Stimulated activated CD4-positive, alpha-beta T cell treated with anti-CD3 and anti-CD28 coated beads, Interleukin-15, amount 100 ng/mL, for 24 hours (primary cell): ENCODE measurements at places on chromosomes 4 and X.

DNA sequence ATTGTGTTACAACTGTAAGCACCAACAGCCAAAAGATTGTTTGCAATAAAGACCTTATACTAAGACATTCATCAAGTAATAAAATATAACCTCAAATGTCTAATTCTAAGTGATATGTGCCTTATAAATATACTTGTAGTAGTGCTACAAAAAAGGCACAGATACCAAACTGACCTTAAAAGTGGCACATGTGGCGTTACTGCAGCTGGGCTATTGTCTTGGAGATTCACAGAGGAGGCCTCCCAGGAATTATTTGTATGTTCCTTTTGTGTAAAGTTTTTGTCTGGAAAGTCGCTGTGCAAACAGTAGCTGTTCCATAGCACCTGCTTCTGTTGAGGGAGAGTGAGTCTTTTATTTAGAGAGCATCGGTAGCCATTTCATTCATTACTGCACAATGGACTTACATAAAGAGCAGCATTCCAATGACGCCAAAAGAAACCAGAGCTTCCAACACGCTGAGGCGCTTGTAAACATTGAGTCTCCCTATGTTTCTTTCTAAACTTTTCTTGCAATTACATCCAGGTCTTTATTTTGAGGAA lies 143.7 kb downstream of the RPA4 start:
- DNase-seq = no peak

DNA sequence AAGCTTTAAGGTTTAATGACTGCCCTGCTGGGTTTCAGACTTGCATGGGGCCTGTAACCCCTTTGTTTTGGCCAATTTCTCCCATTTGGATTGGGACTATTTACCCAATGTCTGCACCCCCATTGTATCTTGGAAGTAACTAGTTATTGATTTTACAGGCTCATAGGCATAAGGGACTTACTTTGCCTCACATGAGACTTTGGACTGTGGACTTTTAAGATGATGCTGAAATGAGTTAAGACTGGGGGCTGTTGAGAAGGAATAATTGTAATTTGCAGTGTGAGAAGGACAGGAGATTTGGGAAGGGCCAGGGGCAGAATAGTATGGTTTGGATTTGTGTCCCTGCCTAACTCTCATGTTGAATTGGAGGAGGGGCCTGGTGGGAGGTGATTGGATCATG lies 260.7 kb downstream of the SNCA start:
- no peak for DNase-seq

DNA sequence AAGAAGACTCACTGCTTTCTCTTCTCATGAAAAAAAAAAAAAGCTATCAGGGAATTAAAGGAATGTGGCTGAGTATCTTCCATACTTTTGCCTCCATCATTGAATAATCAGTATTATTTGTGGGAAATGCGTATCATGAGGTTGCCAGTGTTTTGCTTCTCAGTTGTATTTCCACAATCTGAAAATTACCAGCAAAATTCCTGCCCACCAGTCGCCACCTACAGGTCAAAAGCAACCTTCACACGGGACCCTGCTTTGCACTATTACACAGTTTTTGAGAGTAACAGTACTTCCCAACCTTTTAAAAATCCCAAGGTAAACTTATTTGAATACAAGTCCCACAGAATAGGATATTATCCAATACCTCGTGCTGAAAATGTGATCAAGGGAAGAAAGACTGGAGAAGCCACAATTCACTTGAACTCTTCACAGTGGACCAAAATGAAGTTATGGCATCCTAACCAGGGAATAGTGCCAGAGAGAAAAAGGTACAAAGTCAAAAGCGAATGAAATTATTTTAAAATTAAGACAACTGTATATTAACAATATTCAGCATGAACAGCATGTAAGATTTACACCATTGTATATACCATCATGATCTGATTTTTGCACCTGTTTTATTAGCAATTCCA lies 30.4 kb downstream of the PGRMC1 start:
- DNase-seq = peak; percentile 19

DNA sequence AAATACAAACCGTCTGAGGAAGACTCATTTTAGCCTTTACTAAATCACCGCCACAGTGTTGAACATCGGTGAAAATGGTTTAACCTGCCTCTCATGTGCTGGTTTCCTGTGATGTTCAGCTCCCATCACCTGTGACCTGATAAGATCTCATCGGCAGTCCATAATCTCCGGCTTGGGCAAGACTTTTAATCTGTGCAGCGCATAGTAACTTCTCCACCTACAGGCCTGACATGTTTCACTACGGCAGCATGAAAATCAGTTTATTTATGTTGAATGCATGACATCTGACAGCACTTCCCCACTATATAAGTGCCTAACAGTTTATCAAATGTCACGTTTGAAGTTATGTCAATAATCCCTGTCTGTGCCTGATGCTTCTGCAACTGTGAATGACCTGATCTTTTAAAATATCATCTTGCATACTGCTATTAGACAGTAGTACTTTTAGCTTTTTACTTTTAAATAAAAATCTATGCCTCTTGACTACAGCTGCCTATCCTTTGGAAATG lies 1919.8 kb upstream of the AGA start:
- DNase-seq = no peak

DNA sequence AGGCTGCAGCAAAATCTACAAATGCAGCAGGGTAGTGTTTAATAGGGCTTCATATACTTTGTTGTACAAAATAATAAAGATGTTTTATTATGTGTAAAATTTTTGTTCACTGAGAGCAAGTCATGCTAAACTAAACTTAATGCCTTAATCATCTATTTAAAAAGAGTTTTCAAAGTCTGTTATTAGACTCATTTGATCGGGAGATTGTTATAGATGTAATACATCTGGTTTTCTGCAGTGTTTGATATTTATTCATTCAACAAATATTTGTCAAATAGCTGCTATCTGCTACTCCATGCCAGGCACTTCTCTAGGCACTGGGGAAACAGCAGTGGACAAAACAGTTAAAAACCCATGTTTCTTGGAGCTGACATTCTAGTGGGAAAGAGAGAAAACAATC lies 233.6 kb downstream of the FMR1NB start:
- no peak for DNase-seq

GRCh38 chr4:94274912-94275311 lies 67.2 kb downstream of the SMARCAD1 start:
- DNase-seq = no peak

GRCh38 chrX:21171181-21171580 lies 203.0 kb upstream of the CNKSR2 start:
- no peak for DNase-seq

DNA sequence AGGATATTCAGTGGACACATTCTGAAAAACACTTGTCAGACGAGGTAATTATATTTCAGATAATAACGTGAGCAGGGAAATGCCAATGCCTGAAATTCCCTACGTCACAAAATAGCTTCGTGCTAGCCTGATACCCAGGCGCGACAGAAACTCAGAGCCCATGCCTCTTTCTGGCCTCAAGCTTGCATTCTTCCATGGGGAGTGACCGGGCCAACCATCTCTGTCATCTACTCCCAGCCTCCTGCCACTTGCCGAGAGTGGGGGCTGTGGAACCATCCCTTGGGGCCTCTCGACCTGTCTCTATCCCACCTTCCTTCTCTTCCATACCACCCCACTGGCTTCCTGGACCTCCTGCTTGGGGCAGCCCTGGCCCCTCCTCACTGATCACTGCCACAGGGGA lies 34.5 kb upstream of the CDKN2AIP start:
- no peak for DNase-seq

DNA sequence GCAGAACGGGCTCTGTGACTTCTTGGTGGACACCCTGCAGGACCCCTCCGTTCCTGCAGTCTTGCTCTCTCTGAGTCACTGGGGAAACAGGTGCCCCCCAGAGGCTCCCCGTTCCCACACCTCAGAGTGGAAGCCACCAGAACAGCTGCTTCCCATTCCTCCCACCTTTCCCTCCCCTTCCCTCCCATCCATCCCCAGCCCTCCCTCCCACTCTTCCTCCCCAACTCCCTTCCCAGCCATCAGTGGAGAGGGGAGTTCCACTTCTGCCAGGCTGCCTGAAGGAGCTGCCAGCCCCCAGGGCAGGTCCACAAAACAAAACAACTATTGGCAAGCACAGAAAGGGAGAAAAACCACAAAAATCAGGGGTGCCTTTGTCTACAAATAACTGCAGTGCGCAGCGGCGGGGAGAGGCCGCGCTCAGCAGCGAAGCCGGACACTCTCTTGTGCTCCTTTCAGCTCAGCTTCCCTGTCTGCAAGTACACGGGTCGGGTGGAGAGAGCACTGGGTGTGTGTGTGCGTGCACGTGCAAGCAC lies 8.1 kb downstream of the SSR4 start:
- DNase-seq = no peak

DNA sequence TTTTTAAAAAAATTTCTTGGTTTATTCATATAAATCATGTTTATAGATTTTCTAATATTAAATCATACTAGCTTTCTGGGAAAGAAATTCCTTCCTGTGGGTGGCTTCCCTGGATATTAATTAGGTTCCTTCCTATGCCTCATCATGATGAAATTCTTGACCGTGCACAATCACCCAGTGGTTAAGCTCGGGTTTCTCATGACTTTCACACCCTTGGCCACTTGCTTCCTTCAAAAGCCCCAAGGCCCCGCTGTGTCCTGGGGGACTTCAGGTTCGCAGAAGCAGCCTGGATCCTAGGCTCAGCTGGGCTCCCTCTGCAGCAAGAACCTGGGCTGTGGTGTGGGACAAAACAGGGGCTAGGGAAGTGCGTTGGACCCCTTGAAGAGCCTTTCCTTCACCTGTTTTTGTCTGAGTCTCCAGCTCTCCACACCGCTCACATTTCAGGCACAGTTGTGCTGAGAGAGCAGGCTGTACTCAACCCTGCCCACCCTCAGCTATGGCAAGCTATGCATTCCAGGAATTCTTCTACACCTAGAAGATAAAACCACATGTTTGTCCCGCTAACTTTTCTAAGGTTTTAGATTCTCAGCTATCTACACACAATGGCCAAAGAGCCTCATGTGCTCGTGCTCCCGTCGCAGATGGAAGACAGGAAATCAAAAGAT lies 48.9 kb upstream of the TMSB15B start:
- no peak for DNase-seq

- DNase-seq = no peak
These were observed 353.5 kb upstream of the CXorf51B start for GRCh38 chrX:146456058-146456457.

DNA sequence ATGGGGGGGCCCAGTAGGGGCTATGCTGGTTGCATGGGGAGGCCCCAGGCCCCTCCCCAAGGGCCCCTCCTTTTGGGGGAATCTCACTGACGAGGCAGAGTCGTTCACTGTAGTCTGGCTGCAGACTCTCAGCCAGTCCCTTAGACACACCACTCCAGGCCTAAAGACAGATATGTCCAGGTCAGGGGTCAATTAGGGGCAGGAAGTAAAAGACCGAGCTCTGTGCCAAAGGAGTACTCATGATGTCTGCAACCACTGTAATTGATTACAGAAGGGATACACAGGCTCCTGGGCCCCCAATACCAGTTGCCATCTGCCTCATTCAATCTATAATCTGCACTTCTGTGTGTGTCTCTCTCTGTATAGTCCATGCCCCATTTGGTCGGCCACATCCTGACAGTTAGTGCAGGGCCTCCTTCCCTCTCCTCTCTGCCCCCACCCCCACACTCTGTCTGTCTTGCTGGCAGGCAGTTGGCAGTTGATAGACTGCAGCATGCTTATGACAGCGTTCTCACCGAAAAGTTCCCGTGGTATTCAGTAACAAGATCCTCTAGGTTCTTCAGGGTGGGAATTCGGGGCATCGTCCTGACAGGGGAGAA lies 1.3 kb upstream of the CXorf65 start:
- peak; percentile 59 for DNase-seq

DNA sequence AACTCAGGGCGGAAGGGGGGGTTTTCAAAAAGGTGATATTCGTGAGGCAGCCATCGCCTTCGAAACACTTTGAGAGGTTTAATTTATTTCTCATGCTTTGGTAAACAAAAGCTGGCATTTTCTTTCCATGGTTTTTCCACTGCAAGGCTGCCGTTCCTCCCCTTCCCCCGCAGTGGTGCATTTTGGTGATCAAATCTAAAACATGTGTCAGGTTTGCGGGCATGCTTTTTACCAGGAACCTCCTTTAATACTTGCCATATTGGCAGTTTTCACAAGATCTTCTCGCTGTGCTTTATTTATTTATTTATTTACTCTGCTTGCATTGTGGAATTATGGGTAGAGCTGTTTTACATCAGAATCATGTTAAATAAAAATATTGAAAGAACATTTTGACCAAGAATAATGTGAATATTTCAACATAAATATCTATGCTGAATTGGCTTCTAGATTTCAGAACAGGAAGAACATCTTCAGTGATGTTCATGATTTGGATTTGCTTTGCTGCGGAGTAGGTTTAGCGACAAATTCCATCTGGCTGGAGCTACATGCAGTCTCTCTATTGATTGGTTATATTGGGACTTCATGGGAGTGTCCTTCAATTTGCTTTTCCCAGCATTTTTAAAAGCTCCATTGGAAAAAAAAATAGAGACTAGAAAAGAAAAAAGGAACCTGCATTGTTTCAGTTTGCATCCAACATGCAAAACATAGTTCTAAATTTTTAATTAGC lies 54.4 kb downstream of the STOX2 start:
- DNase-seq = no peak

DNA sequence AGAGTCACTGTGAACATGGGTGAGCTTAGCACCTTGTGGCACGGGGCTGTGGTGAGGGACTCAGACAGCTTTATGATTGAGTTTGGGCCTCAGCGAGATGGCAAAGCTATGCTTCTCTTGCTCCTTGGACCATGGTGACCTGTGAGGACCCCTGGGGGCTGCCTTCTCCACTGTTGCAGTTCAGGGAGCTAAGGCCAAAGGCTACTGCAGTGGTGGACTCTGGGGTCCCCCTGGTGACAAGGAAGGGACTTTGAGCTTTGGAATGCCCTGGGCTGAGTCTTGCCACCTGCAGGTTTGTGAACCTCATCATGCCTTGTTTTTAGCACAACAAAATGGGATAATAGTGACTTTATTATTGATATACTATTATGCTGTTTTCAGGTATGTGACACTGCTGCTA lies 36.5 kb downstream of the TBL1X start:
- DNase-seq = no peak

GRCh38 chr4:17115583-17115982 lies 217.1 kb upstream of the LDB2 start:
- no peak for DNase-seq

DNA sequence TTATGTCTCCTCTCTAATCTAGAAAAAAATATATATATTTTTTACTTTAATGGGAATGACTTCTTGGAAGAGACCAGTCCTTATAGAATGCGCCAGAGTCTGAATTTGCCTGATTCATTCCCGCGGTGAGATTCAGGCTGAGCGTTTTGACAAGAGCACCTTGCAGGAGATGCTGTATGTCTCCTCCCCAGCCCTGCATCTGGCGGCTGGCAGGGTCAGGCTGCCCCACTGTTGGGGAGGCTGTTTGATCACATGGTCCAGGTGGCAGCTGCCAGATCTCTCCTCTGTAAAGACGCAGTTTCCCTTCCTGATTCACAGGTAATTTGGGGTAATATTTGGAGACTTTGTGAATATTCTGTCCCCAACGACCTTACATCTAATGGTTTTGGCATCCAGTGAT lies 9.7 kb downstream of the PDZD4 start:
- DNase-seq = no peak
